Neural crest cell (in vitro differentiated cells): ENCODE measurements at places on chromosomes 16 and 17.

GRCh38 chr17:38601539-38602351 lies 4.0 kb downstream of the SRCIN1 start:
- DNase-seq = no peak

DNA sequence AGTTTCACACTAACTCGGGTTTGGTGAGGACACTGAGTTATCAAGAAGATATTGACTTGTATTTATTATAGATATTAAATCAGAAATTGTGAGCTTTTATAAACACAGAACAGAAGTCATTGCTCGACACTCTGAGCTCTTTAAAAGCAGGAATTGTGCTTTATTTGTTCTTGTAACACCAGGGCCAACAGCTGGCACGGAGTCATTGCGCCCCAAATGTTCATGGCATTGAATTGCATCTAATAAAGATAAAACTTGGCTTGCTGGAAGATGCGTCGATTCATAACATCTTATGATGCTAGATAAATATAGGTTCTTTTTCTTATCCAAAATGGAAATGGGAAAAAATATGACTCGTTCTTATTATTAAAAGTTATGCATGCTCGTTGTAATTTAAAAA lies 11.8 kb upstream of the MLYCD start:
- no peak for DNase-seq

GRCh38 chr16:78684030-78684611 lies 584.7 kb downstream of the WWOX start:
- DNase-seq = no peak

DNA sequence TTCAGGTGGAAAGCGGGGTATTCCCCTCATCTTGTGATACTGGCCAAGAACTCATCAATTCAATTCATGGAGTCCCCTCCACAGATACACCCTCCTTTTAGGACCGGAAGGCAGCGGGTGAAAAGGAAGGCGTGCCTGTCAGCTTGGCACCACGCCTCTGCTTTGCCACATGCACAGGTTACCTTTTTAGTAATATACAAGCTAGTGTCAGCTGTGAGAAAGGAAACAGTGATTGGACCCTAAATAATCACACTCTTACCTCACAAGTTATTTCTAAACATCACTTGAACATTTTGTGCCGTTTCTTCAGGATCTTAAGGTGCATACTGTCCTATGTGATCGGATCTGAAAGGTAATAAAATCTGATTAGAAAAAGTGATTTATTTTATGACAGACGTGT lies 15.7 kb downstream of the ZDHHC7 start:
- no peak for DNase-seq

DNA sequence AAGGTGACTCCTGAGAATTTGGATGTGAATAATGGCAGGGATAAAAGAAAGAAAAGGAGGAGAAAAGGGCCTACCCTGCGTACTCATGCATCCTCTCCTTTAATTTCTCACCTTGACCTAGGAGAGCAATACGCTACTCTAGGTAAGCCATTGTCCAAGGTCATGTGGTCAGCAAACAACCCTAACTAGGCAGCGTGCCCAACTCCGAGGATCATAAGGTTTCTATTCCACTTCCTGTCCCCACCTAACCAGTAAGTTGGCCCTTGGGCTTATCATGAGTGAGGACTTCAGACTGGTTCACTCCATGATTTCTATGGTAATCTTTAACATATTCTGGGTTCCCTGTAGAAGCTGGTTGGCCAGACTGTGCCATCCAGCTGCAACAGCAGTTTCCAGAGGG lies 315.1 kb upstream of the CCL2 start:
- no peak for DNase-seq

DNA sequence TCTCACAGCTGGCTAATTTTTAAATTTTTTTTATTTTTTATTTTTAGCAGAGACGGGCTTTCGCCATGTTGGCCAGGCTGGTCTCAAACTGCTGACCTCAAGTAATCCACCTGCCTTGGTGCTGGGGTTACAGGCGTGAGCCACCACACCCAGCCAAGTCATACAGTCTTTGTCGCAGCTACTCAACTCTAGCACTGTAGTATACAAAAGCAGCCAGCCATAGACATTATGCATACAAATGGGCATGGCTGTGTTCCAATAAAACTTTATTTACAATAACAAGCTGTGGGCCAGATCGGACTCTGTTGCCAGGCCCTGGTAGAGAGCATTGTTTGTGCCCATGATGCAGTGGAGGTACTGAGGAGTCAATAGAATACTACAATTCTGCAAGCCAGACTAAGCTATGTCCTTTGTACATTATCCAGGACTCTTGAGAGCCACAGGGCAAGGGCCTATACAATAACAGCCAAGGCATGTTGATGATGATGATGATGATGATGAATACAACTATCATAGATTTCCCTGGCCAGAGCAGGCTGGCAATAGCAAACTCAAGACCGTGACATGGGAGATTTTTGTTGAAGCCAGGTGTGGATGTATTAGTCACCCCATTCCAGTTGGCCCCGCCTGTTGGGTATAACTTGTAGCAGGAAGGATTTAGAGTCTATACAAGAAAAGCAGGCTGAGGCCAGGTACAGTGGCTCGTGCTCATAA lies 101.8 kb downstream of the MYH11 start:
- DNase-seq = no peak

DNA sequence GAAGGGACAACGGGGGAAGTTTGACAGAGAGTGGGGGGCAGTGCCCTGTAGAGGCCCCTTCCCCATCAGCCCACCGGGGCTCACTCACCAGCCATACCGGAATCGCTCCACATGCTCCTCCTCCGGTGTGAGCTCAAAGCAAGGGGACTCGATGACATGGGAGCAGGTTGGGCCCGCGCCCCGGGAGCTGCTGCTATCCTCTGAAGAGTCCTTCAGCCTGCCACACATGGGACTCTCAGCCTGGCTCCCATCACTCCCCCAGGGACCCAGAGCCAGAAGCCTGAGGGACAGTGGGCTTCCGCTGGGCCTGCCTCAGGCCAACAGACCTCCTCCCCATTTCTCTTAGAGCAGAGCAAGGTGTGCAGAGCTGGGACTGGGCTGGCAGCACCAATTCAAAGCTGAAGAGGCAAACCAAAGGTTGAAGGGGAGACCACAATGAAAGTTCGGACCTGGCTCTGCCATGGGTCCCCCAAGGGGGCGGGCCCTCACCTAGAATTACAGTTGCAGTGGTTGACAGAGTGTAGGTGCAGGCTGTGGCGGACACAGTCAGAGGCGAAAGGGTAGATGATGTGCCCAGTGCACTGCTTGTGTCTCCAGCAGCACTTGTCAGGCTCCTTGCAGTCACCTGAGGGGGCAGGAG lies 7.3 kb downstream of the PROCA1 start:
- no peak for DNase-seq

DNA sequence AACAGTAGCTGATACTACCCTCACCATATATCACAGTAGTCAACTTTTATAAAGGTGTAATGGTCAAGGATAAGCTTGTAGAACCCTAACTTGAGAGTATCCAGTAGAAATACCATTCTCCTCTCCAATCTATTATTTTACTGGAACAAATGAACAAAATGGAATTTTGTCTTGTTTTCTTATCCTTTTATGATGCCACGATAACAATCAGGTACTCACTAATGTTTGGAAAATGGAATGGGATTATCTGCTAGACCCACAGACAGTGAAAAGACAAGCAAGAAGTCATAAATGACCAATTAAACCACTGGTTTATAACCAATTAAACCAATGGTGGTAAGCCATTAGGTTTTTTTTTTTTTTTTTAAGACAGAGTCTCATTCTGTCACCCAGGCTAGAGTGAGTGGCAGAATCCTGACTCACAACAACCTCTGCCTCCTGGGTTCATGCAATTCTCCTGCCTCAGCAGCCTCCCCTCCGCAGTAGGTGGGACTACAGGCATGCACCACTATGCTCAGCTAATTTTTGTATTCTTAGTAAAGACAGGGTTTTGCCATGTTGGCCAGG lies 10.4 kb downstream of the GPATCH8 start:
- DNase-seq = no peak

DNA sequence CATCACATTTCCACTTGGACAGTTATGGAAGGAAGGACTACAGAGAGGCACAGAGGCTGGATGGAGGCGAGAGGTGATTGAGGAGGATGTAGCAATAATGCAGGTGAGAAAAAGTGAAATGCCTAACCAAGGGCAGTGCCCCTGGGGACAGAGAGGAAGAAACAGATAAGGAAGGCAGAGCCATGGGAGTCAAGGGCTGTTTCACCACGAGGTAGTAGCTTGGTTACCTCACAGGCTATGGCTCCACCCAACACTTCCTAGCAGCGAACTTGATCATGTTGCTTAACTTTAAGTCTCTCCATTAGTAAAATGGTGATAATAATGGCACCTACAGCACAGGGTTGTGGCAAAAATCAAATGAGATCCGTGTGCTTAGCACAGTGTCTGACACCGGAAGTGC lies 83.9 kb downstream of the YPEL2 start:
- DNase-seq = no peak

GRCh38 chr17:8031261-8031661 lies 7.6 kb upstream of the ALOX15B start:
- DNase-seq = no peak

- no peak for DNase-seq
Measured at GRCh38 chr17:28471531-28472342, 1.7 kb upstream of the SLC13A2 start.

GRCh38 chr16:53910990-53911389 lies 207.0 kb downstream of the FTO start:
- no peak for DNase-seq

DNA sequence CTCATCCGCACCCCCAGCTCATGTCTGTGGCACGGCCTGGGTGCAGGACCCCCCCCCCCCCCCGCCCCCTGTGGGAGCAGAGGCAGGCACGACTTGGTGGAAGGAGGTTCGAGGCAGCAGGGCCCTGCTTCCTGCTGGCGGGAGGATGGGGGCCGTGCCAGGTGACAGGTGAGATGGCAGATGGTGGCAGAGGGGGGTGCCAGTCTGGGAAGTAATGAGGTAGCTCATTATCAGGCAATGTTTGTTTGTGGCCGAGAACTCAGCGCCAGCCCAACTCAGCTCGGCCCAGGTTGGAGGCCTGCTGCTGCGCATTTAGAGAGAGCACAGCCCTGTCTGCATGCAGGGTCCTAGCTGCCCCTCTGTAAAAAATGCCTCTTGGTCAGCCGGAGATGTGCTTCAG lies 40.1 kb upstream of the JPH3 start:
- DNase-seq = no peak
